ENCODE measurements at places on chromosomes 7 and 10. TPM values are rescaled to one million over a fixed set of nuclear protein-coding genes. Genes with fewer than 3 reads are reported as not detected.

SCIN gene
- total RNA-seq: not detected

DNA sequence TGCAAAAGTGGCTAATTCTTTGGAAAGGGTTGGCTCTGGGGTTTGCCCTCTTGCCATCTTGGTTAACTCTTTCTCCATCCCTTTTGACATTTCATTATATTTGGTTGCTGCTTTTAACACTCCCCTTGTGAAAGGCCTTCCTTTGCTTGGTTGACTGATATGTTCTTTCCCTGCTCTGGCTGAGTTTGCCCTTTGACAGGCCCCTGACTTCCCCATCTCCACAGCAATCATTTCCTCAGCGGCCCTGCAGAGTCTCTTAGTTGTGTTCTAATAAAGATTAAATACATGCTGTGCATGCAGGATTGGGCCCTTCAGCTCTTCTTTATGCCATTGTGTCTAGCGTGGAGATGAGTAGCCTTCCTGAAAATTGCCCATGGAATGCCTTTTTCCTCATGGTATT, 84.5 kb upstream of the CSTF2T start:
- no peaks in the 10 kb centered on the region for H3K4me1 ChIP-seq
- H3K27me3 ChIP-seq: peaks cover 2% of the 10 kb centered on the region
- no peak for DNase-seq
- no peaks in the 10 kb centered on the region for H3K36me3 ChIP-seq
- H3K27ac ChIP-seq: no peak overlapping the region

AGAP5 gene
- 26.0 TPM for total RNA-seq

GIMAP6 gene
- 55.8 TPM for total RNA-seq

DNA sequence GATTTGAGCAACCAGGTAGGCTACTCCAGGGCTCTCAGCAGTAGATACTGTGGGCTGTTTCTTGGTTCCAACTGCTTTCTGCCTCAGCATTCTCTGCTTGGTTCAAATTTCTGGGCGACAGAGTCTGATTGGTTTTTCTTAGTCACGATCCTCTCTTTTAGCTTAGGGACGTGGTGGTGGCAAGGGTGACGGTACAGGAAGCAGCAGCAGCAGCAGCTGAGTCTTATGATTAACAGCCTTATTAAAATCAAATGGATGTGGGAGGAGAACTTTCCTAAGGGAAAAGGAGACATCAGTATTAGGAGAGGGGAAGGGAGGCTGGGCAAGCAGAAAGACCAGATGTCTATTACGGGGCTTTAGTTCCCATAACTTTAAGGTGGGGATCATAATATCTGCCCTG, 156.5 kb upstream of the PLPP4 start:
- no peak overlapping the region for H3K4me3 ChIP-seq
- H3K27ac ChIP-seq: no peak overlapping the region
- peaks cover 44% of the 10 kb centered on the region for H3K27me3 ChIP-seq
- no peak for DNase-seq

TRIP6 gene
- total RNA-seq: 7.4 TPM

DNA sequence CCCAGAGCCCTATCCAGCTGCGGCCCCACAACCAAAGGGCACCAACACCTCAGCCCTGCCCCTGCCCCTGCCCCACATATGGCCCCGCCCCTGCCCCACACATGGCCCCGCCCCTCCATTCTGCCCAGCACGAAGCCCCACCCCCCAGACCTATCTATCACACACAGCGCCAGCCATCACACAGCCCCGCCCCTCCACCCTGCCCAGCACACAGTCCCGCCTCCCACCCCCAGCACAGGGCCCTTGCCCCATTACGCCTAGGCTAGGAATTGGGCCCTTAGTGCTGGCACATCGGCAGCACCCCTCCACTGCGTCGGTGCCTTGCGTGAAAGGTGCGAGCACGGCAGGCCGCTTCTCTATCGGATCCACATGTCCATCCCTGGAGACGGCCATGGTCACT, 126.8 kb downstream of the MAD1L1 start:
- H3K4me1 ChIP-seq: peaks cover 41% of the 10 kb centered on the region
- no peak overlapping the region for H3K27ac ChIP-seq
- H3K36me3 ChIP-seq: peaks cover 10% of the 10 kb centered on the region
- H3K4me3 ChIP-seq: no peak overlapping the region

XRCC2 gene
- 41.2 TPM for total RNA-seq

GRCh38 chr7:41103331-41103730, 599.6 kb downstream of the INHBA start:
- H3K27ac ChIP-seq: no peak overlapping the region
- DNase-seq: no peak
- no peaks in the 10 kb centered on the region for H3K27me3 ChIP-seq
- H3K36me3 ChIP-seq: peaks cover 6% of the 10 kb centered on the region
- H3K4me1 ChIP-seq: no peaks in the 10 kb centered on the region
- no peak overlapping the region for H3K4me3 ChIP-seq

- H3K27ac ChIP-seq: no peak overlapping the region
- no peaks in the 10 kb centered on the region for H3K36me3 ChIP-seq
- H3K4me1 ChIP-seq: peaks cover 4% of the 10 kb centered on the region
Measured at GRCh38 chr7:41795276-41795833, 92.5 kb upstream of the INHBA start.

DNA sequence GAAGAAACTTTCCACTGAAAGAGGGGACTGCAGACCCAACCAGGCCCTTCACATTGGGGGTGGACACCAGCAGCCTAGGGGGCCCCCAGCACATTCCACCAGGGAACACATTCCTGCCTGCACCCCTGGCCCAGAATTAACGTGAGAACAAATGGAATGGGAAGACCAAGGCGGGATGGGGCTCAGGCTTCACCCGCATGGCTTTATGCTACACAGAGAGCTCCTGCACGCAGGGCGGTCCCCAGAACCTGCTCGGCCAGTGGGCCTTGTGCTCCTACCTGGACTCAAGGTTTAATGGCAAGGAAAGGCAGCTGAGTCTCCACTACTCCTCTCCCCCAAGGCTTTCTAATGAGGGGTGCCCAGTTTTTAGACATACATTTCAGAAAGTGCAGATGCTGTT, 146.3 kb upstream of the GPR26 start:
- H3K36me3 ChIP-seq: no peaks in the 10 kb centered on the region
- H3K4me1 ChIP-seq: no peaks in the 10 kb centered on the region
- H3K27me3 ChIP-seq: peaks cover 18% of the 10 kb centered on the region
- H3K4me3 ChIP-seq: no peak overlapping the region
- no peak overlapping the region for H3K27ac ChIP-seq

NPY4R2 gene
- not detected for total RNA-seq

MKX gene
- total RNA-seq: 0.86 TPM

Measured in natural killer cell treated with Interleukin-12 subunit alpha and Interleukin-12 subunit beta and Interleukin-15 and Interleukin-18, amount 100 ng/mL, for 72 hours (primary cell).